ENCODE measurements at places on chromosomes 13 and 19.

- no peak for DNase-seq
Observed at GRCh38 chr19:1924320-1924961, 16.5 kb upstream of the CSNK1G2 start.

DNA sequence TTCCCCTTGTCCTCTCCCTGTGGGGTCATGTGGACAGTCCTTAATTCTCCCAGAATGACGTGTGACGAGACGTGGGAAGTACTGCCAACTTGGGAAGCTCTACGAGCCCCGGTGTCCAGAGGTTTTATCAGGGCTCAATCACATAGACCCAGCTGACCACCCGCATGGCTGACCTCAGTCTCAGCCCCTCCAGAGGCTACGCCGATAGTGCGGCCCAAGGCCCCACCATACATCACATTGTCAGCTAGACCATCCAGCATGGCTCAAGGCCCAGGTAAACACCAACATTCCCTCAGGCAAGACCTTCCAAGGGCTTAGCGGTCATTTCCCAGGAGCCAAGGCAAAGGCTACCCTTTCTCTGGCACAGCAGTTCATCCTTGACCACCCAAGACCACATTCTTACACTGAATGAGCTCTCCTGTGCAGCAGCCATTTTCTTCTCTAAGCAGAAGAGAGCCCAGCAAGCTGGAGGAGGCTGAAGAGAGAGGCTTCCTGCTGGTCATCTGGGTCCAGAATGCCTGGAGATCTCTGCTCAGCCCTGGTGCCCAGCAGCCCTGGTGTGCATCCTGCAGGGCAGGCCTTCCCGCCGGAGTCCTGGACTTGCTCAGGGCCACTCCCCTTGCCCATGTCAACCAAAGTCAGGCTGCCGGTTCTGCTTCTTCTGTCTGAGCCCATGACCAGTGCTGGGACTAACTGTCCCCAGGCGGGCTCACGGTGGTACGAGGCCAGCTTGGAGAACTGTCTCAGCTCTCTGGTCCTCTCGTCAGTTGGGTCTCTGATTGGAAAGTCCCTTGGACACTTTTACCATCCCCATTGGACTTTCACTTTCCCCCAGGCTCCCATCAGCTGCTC lies 7.9 kb upstream of the F10 start:
- no peak for DNase-seq

GRCh38 chr13:113654591-113655345 lies 3.2 kb downstream of the ATP4B start:
- DNase-seq: no peak

DNA sequence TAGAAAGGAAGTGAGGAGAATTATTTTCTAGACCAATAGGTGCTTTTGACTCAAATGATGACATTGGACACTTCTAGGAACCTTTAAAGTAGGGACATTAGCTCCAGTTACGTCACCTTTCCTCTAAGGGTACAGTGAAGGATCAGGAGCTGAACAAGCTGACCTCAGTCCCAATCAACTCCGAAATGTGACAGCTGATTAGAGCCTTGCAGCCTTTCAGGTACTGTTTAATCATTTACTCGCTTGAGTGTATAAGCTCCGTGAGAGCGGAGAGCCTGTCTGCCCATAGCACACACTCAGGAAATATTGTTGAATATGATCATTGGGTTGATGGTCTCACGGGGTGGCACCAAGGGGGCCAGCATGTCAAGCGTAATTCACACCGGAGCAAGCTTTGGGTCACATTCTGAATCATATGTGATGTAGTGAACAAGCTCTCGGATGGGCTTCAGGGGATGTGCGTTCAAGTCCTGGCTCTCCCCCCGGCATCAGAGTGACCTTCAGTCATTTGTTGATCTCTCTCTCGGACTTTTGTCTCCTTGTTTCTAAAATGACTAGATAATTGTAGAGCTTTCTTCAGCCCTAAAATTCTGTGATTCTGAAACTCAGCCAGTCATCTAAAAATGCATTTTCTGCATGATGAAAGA lies 141.9 kb downstream of the ZIC5 start:
- DNase-seq: no peak

- DNase-seq: no peak
Observed at GRCh38 chr13:53499576-53500133, 471.0 kb downstream of the OLFM4 start.

- DNase-seq: no peak
Observed at GRCh38 chr19:47228168-47228936, 2.6 kb downstream of the BBC3 start.
